HT1080 (cell line): ENCODE measurements at places on chromosomes 6 and 20.

- peak; percentile 61 for DNase-seq
Observed at GRCh38 chr6:101597693-101598092, 204.2 kb downstream of the GRIK2 start.

DNA sequence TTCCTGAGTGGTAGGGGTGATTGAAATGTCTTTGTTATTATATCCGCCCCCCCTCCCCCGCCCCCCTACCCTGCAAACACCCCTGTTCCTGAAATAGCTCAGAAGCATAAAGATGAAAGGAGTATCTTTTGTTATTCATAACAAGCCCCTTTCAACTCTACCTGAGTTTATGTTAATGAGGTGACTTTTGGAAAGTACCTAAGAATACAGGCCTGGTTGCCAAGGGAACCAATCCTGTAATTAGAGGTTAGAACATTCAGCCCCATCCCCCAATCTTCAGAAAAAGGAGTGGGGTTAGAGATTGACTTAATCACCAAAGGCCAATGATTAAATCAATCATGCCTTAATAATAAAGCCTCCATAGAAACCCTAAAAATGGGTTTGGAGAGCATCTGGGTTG, 979.2 kb upstream of the GJE1 start:
- DNase-seq, result no peak

DNA sequence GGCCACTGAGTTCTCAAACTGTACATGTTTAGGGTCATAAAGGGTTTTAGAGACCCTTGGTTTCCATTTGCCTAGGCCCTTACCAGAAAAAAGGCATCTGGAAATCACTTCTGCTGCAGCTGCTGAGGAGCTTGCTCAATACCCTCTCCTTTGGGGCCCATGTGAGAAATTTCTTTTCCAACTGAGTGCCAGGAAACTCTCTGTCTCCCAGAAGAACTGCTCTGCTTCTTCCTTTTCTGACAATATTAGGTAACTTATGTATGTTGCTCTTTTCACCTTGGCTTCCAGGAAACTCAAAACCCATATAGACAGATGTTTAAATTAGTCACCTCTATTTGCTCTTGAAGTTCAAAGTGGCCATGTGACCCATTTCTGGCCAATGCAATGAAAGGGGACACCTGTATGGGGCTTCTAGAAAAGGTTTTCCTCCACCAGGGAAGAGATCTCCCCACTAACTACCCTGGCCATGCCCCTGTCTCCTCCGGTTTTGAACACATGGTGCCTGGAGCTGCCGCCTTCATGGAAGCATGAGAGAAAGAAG, 121.6 kb downstream of the PREX1 start:
- no peak for DNase-seq

DNA sequence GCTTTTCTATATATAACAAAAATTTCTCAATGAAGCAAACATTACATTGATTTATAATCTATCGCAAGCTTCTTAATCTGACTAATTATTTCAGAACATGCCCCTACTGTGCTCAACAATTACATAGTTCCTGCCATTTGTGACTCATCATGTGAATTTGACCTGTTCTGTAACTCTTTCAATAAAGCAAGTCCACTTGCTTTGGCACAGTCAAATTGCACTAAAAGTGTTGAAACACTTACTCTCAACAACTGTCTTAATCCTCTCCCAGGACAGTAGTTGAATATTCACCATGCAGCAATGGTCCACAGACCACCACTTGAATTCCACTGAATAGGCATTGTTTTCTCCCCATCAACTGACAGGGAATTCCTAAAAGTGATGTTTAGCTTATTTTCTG, 67.7 kb upstream of the SPTLC3 start:
- DNase-seq, result peak; percentile 28
